ENCODE measurements at places on chromosomes 3 and 15. TPM values are rescaled to one million over a fixed set of nuclear protein-coding genes. Genes with fewer than 3 reads are reported as not detected.

The MYO9A gene
- total RNA-seq = 37.9 TPM

The CRABP1 gene
- total RNA-seq = not detected

The CFAP20DC gene
- 0.44 TPM for total RNA-seq

The FGF12 gene
- total RNA-seq = not detected

GRCh38 chr3:16890597-16891333 lies 6.0 kb downstream of the PLCL2 start:
- no peaks in the 10 kb centered on the region for H3K36me3 ChIP-seq
- no peak overlapping the region for H3K27ac ChIP-seq
- peaks cover 84% of the 10 kb centered on the region for H3K4me1 ChIP-seq
- DNase-seq = no peak
- no peak overlapping the region for H3K4me3 ChIP-seq
- no peaks in the 10 kb centered on the region for H3K27me3 ChIP-seq

GRCh38 chr15:28975766-28976179 lies 90.0 kb downstream of the APBA2 start:
- H3K4me1 ChIP-seq = no peaks in the 10 kb centered on the region
- H3K27ac ChIP-seq = no peak overlapping the region
- H3K27me3 ChIP-seq = no peaks in the 10 kb centered on the region
- peak; percentile 59 for DNase-seq
- H3K36me3 ChIP-seq = no peaks in the 10 kb centered on the region
- H3K4me3 ChIP-seq = no peak overlapping the region

GRCh38 chr3:10198761-10199649 lies 34.3 kb downstream of the IRAK2 start:
- H3K27ac ChIP-seq = peak overlapping the region; percentile 88
- H3K4me1 ChIP-seq = peaks cover 84% of the 10 kb centered on the region
- H3K4me3 ChIP-seq = peak overlapping the region; percentile 21

DNA sequence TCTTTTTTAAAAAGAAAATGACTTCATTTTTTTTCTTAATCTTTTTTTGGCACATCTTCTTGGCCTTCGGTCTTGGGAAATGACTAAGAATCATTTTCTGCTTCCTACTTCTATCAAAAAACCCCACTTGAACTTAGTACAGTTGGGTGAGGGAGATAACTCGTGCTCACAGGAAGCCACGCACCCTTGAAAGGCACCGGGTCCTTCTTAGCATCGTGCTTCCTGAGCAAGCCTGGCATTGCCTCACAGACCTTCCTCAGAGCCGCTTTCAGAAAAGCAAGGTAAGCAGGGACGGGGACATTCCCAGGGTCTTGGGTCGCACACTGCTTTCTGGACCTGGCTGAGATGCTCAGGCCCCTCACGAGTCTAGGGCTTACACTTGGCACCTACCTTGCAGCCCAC lies at the start of gene CCR4:
TSS of gene CCR4 (plus strand) at position 235 of the 402 bp plus-strand sequence. CDS start 1,779 bp downstream, outside the sequence.
- DNase-seq = peak; percentile 64
- peak within 1 kb of the TSS; percentile 79 for H3K27ac ChIP-seq
- peaks cover 64% of the 10 kb centered on the region for H3K4me1 ChIP-seq
- H3K36me3 ChIP-seq = no peaks in the 10 kb centered on the region

GRCh38 chr3:6281662-6282061 lies 579.3 kb upstream of the GRM7 start:
- no peak overlapping the region for H3K4me3 ChIP-seq
- no peaks in the 10 kb centered on the region for H3K4me1 ChIP-seq
- DNase-seq = no peak
- no peaks in the 10 kb centered on the region for H3K36me3 ChIP-seq
- no peaks in the 10 kb centered on the region for H3K27me3 ChIP-seq

- H3K4me1 ChIP-seq = no peaks in the 10 kb centered on the region
- DNase-seq = no peak
- H3K36me3 ChIP-seq = no peaks in the 10 kb centered on the region
Observed at GRCh38 chr3:123347691-123348264, 101.1 kb downstream of the ADCY5 start.

DNA sequence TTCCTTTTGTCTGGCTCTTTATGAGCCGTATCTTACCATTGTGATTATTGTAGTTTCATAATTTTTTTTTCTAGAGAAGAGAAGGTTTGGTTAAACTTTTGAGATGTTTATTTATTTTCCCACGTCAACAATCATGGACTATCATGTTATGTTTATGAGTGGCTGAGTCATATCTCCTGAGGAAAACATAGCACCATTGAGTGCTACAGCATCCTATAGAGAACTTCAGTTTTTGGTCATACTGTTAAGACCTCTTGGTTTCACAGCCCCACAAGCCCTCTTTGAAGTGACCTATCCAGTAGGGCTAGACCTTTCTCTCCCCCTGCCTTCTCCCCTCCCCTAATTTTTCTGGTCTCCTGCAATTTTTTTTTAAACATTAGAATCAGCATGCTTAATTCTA lies 20.8 kb downstream of the PIK3CA start:
- no peaks in the 10 kb centered on the region for H3K36me3 ChIP-seq
- no peak overlapping the region for H3K27ac ChIP-seq
- no peaks in the 10 kb centered on the region for H3K27me3 ChIP-seq
- no peak for DNase-seq

- no peaks in the 10 kb centered on the region for H3K36me3 ChIP-seq
- no peaks in the 10 kb centered on the region for H3K4me1 ChIP-seq
- DNase-seq = no peak
- no peak overlapping the region for H3K27ac ChIP-seq
- no peaks in the 10 kb centered on the region for H3K27me3 ChIP-seq
- H3K4me3 ChIP-seq = no peak overlapping the region
Observed at GRCh38 chr3:167666563-167666962, 12.8 kb upstream of the WDR49 start.

DNA sequence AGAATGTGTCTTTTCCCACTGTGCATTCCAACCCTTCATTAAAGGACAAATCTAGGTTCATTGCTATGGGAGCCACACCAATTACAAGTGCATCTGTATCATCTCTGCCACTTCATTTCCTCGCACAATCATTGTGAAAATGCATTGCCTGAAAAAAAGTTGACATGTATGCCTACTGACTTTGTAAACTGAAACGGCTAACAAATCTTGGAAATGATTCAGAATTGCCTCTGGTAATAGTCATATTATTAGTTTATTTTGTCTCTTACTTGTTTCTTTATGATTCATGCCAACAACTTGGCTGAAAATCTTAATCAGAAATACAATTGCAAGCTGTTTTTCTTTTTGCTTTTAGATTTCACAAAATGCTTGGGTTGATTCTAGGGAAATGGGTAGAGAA lies 497.1 kb downstream of the ZIC1 start:
- no peaks in the 10 kb centered on the region for H3K36me3 ChIP-seq
- H3K4me1 ChIP-seq = no peaks in the 10 kb centered on the region
- no peak overlapping the region for H3K27ac ChIP-seq
- H3K27me3 ChIP-seq = no peaks in the 10 kb centered on the region
- DNase-seq = no peak

DNA sequence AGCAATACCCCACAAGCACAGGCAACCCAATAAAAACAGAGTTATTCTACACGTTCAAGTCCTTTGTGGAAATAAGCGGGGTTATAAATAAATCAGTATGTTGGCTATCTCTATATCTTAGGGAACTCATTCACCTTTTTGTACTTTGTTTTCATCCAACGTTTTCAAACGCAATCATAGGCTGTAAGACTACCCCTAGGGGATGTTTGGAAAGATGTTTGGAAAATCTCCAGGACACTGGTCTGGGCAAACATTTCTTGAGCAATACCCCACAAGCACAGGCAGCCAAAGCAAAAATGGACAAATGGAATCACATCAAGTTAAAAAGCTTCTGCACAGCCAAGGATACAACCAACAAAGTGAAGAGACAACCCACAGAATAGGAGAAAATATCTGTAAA lies 70.1 kb downstream of the CLDN11 start:
- H3K4me1 ChIP-seq = no peaks in the 10 kb centered on the region
- H3K36me3 ChIP-seq = no peaks in the 10 kb centered on the region
- no peak overlapping the region for H3K27ac ChIP-seq
- DNase-seq = no peak

DNA sequence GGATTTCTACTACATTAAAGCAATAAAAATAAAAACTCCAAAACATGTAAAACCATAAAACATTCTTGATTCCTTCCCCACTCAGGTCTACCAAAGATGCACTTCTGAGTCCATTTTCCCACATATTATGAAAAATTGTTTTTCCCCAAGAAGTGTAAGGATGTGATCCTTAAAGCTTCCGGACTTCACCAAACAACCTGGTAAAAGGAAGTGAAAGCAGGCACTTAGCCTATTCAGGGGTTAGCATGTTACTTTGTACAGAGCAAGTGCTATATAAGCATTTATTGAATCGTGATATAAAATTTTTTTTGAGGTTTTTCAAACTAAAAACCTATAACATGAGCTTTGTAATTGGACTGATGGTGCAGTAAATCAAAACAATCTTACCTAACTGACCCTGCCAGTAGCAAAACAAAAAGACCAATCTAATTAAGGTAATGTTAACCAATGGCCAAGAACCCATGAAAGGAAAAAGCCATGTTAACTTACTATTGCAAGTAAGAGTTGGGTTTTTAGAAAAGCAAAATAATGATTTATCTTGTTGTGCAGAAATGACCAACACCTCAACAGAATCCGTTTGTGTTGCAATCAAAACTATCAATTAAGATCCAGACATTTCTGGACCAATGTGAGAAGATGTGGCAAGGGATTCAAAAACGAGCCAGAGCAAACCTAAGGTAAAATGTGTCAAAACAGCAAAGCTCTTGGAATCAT lies 1.8 kb downstream of the SETD2 start:
- DNase-seq = no peak
- peaks cover 71% of the 10 kb centered on the region for H3K4me1 ChIP-seq
- peak overlapping the region; percentile 85 for H3K27ac ChIP-seq
- H3K4me3 ChIP-seq = peak overlapping the region; percentile 31
- H3K27me3 ChIP-seq = no peaks in the 10 kb centered on the region

DNA sequence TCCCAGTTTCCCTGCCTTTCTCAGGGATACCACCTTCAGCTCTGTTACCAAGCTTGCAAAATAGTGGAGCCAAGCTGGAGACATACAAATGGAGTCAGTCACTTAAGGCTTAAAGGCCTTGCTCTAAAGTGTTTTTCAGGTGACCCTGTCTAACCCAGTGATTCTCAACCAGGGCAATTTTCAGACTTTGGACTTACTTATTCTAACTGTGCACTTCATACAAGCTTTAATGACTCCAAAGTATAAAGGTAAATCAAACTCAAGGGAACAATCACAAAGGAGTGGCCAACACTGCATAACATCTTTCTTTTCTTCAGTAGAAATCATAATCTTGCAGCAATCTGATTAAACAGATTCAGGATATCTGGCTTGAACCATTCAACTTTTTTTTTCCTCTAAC lies 9.4 kb downstream of the ANO10 start:
- no peaks in the 10 kb centered on the region for H3K27me3 ChIP-seq
- H3K36me3 ChIP-seq = no peaks in the 10 kb centered on the region
- no peak overlapping the region for H3K27ac ChIP-seq
- H3K4me3 ChIP-seq = no peak overlapping the region
- no peak for DNase-seq

GRCh38 chr3:189833266-189833665 lies 202.1 kb downstream of the TP63 start:
- DNase-seq = no peak
- no peaks in the 10 kb centered on the region for H3K27me3 ChIP-seq
- no peak overlapping the region for H3K27ac ChIP-seq

- H3K4me3 ChIP-seq = no peak overlapping the region
- no peaks in the 10 kb centered on the region for H3K27me3 ChIP-seq
- H3K36me3 ChIP-seq = no peaks in the 10 kb centered on the region
- H3K27ac ChIP-seq = no peak overlapping the region
Observed at GRCh38 chr15:48463366-48463880, 132.2 kb downstream of the DUT start.

DNA sequence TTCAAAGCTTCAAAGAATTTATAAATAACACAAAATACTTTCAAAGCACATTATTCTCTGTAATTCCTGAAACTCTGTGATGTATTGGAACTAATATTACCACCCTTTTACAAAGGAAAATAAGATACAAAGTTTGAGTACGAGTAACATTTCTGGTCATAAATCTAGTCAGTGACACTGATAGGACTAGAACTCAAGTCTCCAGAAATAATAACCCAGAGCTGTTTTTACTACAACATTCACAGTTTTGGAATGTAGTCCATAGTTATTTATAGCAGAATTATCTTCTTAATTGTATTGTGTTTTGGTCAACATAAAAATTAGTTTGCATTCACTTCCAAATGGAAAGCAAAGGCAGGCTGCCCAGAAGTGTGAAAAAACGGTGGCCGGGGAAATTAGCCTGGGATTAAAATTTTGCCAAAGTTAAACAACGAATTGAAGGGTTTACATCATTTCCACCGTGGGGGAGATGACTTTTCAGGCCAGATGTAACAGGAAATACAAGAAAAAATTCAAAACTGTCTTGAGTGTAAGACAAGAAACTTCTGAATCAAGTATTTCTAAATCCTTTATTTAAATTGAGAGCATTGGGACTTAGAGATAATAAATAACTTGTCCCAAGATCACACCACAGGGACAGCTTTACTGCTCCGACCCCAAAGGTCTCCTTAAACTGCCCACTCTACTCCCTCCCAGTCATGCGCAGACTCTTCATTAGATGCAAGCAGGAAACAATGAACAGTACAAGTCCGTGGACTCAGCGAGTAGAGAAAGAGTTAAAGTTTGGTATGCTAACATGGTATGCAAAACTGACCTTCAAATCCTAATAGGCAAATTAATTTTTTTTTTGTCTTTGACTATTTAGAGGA lies 74.3 kb upstream of the VGLL4 start:
- peaks cover 13% of the 10 kb centered on the region for H3K4me1 ChIP-seq
- H3K36me3 ChIP-seq = no peaks in the 10 kb centered on the region
- H3K27ac ChIP-seq = peak overlapping the region; percentile 64
- no peaks in the 10 kb centered on the region for H3K27me3 ChIP-seq
- peak overlapping the region; percentile 59 for H3K4me3 ChIP-seq

- no peak for DNase-seq
- no peak overlapping the region for H3K27ac ChIP-seq
- no peak overlapping the region for H3K4me3 ChIP-seq
- H3K4me1 ChIP-seq = no peaks in the 10 kb centered on the region
- H3K36me3 ChIP-seq = no peaks in the 10 kb centered on the region
Observed at GRCh38 chr15:71202712-71203111, 87.4 kb downstream of the THSD4 start.

DNA sequence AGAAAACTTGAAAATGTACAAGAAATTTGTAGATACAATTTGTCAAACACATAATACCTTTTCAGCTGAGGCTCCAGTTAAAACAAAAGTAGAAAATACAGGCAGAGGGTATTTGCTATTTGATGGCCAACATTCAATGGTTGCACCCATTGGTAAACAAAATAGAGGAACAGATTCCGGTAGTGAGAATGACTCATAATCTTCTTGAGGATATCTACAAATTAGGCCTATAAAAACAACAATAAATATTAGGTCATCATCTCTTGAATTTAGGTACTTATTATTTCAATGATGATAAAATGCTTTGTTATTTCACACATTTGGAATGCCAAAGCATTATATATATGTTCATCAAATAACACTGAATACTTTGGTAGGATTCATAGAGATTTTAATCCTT lies 53.4 kb downstream of the DENND4A start:
- peaks cover 20% of the 10 kb centered on the region for H3K36me3 ChIP-seq
- no peak overlapping the region for H3K4me3 ChIP-seq

GRCh38 chr3:33218446-33219174 lies at the start of gene SUSD5:
TSS of gene SUSD5 (minus strand) at chr3:33218810. CDS start at chr3:33218797, 13 bp downstream.
- no peaks in the 10 kb centered on the region for H3K4me1 ChIP-seq
- no peak within 1 kb of the TSS for H3K4me3 ChIP-seq
- no peaks in the 10 kb centered on the region for H3K36me3 ChIP-seq
- no peaks in the 10 kb centered on the region for H3K27me3 ChIP-seq
- no peak within 1 kb of the TSS for H3K27ac ChIP-seq
